ENCODE measurements at places on chromosomes 5 and 9.
A peak's percentile ranks its signal among the peaks of the same experiment; 100 is the strongest.

DNA sequence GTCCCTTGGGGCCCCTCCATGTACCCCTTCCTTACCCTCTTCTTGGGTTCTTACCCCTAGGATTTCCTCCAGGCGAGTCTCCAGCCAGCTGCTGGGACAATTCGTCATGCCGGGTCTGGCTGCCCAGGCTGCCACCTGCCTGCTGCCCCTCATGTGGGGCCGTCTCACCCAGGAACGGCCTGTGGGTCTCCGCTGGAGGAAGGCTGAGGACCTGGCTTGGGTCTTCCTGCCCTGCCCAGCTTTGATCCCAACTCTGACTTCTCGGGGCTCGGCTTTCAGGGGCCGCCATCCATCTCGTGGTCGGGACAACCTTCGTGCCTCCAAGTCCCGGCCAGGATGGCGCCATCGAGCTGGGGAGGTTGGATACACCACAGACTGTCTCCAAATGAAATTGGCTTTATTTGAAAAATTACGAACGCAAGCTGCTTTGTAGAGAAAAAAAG is 38.1 kb downstream of the HMCN2 start:
- no peak for DNase-seq

GRCh38 chr9:89452561-89452960 is 45.4 kb downstream of the SEMA4D start:
- no peak for DNase-seq

GRCh38 chr5:108541836-108542235 is 159.9 kb upstream of the FBXL17 start:
- DNase-seq = no peak

DNA sequence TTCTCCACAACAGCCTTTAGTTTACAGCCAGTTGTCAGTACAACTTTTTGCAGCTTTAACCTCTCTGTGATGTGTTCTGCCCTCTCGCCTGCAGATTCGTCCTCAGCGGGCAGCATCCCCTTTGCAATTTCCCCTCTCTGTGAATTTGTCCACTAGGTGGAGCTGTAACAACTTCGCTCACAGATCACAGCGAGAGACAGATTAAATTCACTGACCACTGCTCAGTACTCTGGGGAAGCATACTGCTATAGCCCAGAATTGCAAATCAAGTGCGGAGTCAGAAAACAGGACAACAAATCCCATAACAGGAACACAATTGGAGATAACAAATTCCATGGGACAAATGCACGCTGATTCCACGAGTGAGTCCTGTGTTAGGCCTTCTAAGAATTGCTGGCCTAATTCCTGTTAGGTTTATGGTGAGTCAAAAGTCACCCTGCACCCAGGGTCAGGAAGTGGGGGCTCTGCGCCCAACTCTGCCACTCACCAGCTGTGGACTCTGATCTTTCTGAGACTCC is 2124.9 kb downstream of the MAT2B start:
- peak; percentile 2 for DNase-seq

DNA sequence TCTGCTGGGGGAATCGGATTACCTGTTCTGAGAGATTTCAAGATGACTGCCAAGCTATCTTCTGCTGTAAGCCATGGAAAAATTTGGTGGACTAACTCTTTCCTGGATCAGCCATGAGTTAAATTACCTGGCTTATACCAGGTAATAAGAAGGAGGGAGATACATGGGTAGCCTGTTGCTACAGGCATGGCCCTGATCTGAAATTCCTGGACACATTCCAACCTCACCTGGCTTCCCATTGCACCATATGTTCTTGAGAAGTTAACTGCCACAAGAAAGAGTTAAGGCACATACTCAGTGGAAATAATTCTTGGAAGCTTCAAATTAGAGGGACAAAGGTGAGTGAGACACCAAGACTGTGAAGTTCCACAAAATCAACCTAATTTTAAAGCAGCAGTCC is 371.3 kb downstream of the ACTL7B start:
- DNase-seq = no peak

GRCh38 chr5:87368601-87369000 is 44.1 kb downstream of the CCNH start:
- DNase-seq = no peak

DNA sequence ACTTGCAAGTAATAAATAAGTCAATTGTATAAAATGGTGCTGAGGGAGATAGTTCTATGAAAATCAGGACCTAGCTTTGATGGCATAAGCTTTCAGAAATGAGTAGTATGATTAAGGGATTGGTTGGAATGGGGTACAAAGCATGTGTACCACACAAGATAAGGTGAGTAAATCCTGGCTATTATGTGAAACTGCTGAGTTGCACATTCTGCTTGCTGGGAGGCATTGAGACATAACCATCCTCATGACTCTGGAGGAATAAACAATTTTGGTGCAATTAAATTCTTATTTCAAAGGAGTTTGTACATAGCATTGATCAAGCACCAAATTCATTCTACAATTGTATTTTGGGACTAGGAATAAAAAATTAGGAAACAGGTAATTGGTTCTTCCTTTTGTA is 755.2 kb upstream of the ACO1 start:
- DNase-seq = no peak

GRCh38 chr5:168570490-168571328 is 8.5 kb downstream of the PANK3 start:
- no peak for DNase-seq

- DNase-seq = no peak
Observed at GRCh38 chr5:2577312-2578036, 174.0 kb downstream of the IRX2 start.

DNA sequence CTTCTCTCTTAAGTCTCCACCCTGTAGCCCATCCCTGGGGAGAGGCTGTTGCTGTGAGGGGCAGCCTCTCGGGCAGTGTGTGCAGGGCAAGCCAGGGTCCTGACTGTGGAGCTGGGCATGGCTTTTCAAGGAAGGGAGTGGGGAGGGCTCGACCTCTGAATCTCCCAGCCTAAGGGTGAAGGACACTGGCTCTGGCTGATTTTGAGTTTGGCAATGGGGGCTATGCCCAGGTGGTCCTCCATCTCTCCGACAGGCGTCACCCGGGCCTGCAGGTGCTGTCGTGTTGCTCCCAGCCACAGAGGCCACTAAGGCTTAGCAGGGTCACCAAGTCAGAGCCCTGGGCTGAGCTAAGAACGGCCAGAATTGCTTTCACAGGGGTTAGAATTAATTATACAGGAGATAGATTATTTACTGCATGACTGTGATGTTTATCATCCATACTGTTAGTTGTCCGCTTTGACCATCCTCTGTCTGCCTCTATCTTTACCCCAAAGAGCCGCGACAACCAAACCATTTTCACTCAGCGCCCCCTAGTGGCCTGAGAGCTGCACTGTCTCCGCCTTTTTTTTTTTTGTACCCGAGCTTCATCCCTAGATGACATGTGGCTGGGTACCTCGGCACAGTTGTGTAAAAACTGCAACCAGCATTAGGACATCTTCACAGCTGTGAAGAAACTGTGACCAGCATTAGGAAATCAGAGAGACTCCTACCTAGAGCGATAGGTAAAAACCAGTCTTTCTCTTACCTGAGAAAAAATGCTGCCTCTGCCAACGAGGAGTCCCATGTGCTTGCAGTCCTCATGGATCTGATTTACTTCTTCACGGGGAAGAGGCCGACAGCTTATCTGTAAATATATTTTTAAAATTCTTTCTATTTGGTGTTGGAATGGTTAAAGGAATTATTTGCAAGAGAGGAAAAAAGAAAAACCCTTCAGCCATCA is 44.5 kb downstream of the AGXT2 start:
- peak; percentile 71 for DNase-seq

DNA sequence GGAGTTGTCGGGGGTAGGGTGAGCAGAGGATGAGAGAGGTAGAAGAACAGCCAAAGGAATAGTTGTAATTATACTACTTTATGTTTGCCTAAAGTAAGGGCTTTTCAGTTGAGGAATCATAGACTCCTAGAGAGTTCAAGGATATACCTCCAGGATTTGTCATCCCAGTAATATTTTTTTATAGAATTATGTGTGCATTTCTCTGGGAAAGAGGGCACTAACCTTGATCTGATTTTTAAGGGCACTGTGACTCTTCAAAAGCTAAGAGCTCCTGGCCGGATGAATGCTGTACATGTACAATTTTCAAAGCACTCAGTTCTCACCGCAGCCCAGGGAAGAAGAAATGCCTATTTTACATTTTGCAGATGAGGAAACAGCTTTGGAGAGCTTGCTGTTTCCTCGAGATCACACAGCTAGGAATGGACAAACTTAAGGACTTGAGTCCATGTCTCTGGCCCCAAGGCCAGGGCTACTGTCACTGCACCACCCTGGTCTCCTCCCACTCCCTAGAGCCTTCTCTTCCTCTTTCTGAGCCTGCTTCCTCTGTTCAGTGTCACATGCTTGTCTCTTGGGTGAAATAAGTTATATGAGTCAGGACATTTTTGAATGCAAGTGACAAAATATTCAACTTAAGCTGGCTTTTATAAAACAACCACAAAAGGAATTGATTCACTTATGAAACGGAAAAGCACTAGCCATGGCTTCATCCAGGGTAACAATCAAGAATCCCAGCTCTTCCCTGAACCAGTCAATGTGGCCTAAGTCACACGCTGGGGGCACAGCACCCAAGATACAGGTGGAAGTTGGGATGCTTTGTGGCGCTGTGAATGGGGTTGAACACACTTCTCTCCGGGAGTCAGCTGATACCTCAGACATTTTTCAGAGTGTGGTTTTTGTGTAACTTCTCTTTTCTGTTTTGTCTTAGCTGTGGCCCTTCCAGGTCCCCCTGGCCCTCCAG is 45.7 kb upstream of the TGFBR1 start:
- DNase-seq = peak; percentile 22

DNA sequence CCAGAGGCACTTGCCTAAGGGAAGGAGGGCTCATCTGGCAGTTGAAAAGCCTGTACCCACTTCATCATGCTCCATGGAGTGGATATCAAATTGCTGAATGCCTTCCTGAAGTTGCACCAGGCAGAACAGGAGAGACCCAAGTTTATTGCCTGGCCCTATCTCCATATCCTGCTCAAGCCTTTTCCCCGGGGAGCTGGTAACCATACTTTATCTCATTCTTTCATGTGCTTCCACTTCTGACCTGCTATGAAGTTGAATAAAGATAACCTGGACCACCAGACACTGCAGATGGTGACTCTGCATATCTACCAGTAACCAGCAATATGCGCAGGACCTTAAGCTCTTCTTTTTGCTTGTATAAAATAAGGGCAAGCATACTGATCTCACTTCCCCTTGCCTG is 1397.5 kb upstream of the CDH6 start:
- DNase-seq = no peak

GRCh38 chr9:2761424-2761823 is 44.1 kb downstream of the KCNV2 start:
- no peak for DNase-seq

DNA sequence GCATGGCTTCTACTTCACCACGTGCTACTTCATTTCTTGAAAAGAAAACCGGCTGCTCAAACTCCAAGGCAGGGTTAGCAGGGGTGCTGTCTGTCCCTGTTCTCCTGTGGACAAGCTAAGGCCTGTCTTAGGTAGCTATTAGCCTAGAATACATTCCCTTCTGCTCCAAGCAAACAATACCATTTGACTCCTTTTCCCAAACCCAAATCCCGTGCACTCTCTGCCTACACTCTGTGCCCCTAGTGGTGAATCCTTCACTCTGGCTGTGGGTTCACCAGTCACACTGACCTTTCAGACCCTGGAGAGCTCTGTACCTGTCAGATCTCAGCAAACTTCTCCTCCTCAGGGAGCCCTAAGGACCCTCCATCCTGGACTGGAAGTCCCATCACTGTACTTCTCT is 211.6 kb downstream of the SLIT3 start:
- DNase-seq = no peak

- DNase-seq = peak; percentile 78
Observed at GRCh38 chr5:10635257-10635866, 71.5 kb downstream of the ANKRD33B start.

GRCh38 chr5:167944121-167944852 is 347.2 kb upstream of the WWC1 start:
- no peak for DNase-seq

DNA sequence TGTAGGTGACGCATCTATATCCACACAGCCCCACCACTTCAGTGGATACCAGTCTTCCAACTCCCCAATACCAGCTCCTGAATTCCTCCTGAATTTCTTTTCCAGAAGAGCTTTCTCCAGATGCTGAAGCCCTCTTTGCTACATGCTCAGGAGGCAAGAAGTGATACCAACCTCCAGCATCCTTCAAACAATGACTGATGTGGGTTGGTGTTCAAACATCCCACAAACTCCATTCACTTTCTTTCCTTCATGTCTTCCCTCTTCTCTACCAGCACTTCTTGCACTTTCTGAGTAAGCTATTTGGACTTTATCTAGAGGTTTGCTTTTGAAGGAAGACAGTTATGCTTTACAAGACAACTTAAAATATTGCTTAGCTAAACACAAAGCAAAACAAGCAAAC is 179.9 kb upstream of the RORB start:
- no peak for DNase-seq

- no peak for DNase-seq
Observed at GRCh38 chr5:152622628-152623027, 217.5 kb upstream of the NMUR2 start.

DNA sequence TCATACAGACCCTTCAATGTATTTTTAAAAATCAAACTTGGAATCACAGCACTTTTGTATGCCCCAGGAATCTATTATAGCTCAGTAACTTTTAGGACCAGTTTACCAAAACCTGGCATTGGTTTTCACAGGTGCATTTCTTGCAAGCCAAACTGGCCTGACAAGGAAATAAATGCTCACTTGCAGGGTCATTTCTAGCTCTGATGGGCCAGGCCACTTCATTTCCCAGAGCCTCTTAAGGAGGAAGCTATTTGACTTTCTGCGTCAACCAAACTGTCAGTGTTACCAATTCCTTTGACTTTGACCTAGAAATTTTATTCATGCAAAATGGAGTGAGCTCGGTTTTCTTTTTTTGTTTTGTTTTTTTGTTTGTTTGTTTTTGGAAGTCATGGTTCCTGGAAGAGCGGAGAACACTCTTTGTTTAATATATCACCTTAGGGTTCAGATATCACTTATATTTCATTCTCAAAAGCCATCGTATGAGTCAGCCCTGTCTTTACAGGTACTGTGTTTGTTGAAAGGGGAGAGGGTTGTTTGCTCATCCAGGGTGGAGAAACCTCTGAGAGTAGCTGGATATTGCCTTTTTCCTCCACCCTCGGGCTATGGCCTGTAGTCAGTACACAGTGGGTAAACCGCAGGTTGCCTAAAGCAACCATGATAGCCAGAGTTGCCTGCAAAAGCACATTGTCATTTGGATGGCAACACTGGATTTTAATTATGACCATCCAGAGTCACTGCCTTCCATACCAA is 58.9 kb downstream of the GNA14 start:
- DNase-seq = no peak

- DNase-seq = no peak
Observed at GRCh38 chr9:97861148-97861475, 8.1 kb downstream of the FOXE1 start.

GRCh38 chr9:4831944-4832343 is 39.2 kb downstream of the RCL1 start:
- DNase-seq = no peak

GRCh38 chr5:6194906-6195612 is 183.3 kb downstream of the MED10 start:
- DNase-seq = no peak

- DNase-seq = no peak
Observed at GRCh38 chr9:105296877-105297287, 52.4 kb downstream of the SLC44A1 start.

- no peak for DNase-seq
Observed at GRCh38 chr5:54302267-54302687, 8.1 kb downstream of the ARL15 start.

All from activated naive CD8-positive, alpha-beta T cell treated with anti-CD3 and anti-CD28 coated beads, Interleukin-2, amount 50 U/mL, for 24 hours (primary cell).